ENCODE measurements at places on chromosomes 1 and 21.

- DNase-seq, result no peak
Observed at GRCh38 chr1:14292520-14292919, 306.0 kb upstream of the KAZN start.

DNA sequence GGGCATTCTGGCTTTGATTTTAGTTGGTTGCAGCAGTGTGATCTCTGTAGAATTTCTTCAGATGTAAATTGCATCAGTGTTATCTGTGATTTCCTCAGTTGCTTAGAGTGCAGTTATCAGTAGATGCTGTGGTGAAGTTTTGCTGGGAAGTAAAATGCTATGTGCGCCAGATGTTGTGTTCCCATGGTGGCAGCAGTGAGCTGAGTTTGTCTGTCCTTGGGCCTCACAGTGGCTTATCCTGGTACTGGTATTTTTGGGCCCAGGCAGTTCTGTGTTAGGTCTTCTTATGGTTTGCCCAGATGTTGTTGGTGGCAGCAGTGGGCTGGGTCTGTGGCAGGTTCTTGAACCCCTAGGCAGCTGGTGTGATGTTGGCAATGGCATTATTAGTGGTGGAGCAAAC is 1242.1 kb downstream of the PLA2G4A start:
- no peak for DNase-seq

DNA sequence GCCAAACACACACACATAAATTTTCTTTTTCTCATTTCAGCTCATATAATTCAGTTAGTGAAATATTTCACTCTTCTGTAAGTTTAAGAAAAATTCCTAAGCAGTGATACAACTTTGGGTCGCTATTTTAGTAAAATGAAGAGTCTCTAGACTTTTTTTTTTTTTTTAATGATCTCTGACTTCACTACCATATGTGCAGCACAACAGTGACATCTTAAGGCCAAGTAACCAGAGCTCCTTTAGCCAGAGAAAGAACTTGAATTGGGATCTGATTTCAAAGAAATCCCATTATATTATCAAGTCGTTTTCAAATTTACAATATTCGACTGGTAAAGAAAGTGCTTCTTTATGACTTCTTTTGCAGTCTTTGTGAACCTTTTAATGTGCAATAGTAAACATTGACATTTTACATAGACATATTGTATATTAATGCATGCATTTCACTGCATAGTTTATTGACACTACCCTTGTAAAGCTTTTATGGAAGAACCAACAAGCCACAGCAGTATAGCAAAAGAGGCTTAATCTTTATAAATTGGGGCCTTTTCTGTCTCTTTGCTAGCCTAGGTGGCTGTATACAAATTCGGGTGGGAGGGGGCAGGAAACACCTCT is 62.2 kb downstream of the LRRC40 start:
- peak; percentile 31 for DNase-seq

DNA sequence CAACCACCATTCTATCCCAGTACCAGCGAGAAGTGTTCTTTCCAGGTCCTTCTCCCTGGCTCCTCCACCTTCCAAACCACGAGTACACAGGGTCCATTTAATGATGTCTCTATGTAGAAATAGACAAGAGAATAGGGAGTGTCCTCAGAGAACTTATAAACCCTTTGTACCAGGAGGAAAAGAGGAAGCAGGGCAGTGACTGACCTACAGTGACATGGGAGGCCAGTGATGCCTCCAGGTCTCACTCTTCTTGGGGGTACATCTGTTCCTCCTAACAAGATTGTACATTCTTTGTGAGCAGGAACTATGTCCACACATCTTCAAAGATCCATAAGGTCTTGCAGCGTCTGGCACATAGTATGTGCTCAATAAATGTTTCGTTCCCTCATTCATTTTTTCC is 18.7 kb upstream of the FMOD start:
- DNase-seq, result no peak

- DNase-seq, result no peak
Observed at GRCh38 chr1:1943834-1944570, 24.9 kb upstream of the TMEM52 start.

- no peak for DNase-seq
Observed at GRCh38 chr1:96515430-96515829, 206.2 kb upstream of the PTBP2 start.

- no peak for DNase-seq
Observed at GRCh38 chr21:41243107-41243506, 73.5 kb upstream of the FAM3B start.

- no peak for DNase-seq
Observed at GRCh38 chr1:162008799-162009198, 14.9 kb downstream of the OLFML2B start.

DNA sequence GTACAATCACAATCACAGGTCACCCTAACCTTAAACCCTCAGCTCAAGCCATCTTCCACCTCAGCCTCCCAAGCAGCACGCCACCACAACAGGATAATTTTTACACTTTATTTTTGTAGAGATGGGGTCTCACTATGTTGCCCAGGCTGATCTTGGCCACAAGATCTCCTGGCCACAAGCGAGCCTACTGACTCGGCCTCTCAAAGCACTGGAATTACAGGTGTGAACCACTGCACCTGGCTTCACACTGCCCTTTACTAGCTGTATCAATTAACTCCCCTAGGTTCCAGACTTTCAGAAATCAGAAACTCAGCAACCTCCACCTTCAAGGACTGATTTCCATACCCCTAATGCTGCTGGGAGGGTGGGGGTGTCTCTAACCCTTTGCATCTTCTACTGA is 37.0 kb downstream of the NUP133 start:
- DNase-seq, result no peak

DNA sequence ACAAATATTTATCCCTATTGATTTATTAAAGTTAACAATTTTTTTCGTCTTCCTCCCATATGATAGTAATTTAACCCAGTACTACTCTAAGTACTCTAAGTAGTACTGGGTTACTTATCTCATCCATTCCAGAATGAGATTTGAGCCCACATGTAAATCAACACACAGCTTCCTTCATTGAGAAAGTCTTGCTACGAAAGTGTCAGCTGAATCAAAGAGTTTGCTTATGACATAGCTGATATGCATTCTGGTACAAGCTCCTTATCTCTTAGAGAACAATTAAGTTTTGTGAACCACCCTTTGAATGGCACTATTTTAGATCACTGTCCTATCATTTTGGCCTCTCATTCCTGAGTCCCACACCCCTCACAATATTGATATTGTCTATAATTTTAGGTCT is 2.4 kb upstream of the SLC44A3 start:
- DNase-seq, result no peak

GRCh38 chr1:16076031-16076864 is 2.8 kb upstream of the FAM131C start:
- peak; percentile 71 for DNase-seq

DNA sequence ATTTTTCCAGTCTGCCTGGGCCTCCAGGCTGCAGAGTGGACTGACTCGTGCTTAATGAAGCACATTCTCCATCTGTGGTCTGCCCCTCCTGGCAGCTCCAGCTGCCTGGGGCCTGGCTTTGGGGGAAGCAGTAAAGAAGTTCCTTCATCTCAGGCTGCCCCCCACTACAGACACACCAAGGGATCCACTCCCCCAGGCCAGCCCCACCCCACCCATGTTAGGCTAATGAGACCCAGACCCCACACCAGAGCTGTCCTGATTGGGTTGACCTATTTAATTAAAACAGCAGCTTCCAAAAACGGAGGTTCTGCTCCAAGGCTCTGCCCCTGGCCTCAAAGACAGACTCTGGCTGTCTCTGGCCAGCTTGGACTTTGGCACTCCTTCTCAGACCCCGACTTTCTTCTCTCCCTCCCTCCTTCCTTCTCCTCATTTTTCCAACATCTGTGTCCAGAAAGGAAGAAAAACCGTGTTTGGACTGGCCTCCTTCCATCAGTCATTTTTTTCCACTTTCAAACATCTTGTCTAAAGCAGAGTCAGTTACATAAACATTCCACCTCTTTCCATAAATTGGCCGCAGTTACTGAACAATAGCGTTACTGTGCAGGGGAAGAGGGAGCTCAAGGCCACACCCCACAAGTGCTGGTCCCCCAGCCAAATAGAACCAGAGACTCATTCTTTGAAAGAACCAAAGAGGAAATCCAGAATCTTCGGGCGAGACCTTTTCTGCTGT is 29.7 kb downstream of the SERTAD4 start:
- no peak for DNase-seq

DNA sequence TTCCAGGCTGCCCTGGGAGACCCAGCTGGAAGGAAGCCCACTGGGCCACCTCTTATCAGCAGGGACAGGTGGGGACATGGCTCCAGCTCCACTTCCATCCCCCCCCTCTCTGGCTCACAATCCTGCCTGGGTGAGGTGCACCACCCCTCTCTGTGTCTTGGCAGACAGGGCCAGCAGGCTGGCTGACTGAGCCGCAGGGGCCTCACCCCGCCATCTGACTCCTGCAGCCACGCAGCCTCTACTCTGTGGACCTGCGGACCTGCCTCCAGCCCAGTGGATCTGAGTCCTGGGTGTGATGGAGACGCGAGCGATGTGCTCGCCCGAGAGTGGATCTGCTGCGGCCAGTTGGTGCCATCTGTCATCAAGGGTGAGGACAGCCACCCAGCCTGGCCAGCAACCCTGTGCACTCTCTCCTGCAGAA is 30.1 kb downstream of the RCC2 start:
- DNase-seq, result no peak

GRCh38 chr1:198157847-198158725 is 1.3 kb downstream of the NEK7 start:
- DNase-seq, result no peak

DNA sequence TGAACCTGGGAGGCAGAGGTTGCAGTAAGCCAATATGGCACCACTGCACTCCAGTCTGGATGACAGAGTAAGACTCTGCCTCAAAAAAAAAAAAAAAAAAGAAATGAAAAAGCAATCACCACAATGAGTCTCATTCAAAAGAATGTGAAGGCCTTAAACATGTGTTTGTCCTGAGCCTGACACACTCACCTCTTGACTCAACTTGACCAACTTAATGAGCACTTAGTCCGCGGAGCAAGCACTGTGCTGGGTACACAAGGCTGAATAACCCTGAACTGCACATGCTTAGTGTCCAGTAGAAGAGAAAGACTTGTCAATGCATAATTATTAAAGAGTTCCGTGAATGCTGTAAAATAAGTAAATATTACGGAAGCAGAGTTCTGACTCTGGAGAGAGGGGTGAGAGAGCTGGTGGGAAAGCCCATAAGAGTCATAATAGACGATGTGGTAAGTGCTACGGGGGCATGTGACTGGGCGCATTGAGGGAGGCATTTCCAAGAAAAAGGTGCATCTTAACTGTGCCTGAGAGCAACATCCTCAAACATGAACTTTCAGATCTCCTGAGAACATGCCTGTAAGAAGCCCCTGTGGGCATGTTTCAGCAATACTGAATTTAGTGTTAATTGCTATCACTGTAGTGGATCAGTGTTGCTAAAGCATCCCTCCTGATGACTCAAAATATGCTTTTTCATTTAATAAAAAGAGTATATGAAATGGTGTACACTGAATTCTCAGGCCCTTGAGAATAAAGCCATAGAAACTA is 27.2 kb downstream of the MCOLN2 start:
- DNase-seq, result no peak

- no peak for DNase-seq
Observed at GRCh38 chr1:227905573-227906487, 41.9 kb downstream of the WNT9A start.

- peak; percentile 5 for DNase-seq
Observed at GRCh38 chr1:15668089-15668754, 15.9 kb upstream of the PLEKHM2 start.

DNA sequence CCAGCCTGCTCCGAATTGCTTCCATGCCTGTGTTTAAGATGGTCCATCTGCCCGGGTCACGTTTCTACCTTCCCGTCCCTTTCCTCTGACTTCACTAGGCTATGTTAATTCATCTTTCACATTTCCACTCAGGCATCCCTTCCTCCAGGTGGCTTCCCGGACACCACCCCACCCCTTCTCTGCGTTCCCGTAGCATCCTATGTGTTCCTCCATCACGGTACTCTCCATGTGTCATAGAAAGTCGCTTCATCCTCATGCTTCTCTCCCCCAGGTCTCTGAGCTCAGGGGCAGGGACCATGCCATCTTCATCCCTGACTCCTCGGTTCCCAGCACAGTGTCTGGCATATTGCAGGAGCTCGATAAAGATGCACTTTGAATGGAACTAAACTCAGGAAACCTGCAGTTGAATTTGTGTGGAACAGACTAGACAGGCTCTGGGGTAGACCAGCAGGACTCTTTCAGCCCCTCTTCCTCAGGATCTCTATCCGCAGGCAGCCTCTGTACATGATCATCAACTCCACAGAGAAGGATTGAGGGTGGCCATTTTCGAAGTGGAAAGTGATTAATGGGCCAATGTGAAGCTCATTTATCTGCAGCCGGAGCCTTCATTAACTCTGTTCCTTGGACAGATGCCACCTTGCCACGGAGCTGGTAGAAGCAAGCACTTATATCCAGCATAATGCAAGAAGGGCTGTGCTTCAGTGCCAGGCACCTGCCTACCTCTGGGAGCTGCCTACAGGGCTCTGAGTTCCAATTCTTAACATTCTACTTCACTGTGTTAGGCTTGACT is 9.1 kb downstream of the C1orf226 start:
- no peak for DNase-seq

- DNase-seq, result no peak
Observed at GRCh38 chr1:12275370-12275769, 45.5 kb downstream of the VPS13D start.

DNA sequence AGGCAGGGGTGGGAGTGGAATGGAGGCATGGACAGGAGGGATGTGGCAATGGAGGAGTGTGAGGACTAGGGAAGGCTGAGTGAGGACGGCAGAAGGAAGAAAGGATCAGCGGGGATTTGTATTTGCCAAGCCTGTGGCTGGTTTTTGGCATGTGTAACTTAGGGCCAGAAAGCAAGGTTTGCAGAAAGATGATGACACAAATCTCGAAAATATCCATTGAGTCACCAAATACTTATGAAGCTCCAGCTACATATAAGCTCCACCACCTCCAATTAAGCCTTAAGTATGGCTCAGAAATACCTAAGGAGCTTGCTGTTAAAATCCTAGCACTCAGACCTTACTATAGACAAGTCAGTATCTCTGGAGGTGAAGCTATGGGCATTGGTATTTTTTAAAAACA is 90.1 kb downstream of the OMA1 start:
- DNase-seq, result no peak

GRCh38 chr21:44934797-44935532 is 4.9 kb upstream of the SLX9 start:
- DNase-seq, result no peak

DNA sequence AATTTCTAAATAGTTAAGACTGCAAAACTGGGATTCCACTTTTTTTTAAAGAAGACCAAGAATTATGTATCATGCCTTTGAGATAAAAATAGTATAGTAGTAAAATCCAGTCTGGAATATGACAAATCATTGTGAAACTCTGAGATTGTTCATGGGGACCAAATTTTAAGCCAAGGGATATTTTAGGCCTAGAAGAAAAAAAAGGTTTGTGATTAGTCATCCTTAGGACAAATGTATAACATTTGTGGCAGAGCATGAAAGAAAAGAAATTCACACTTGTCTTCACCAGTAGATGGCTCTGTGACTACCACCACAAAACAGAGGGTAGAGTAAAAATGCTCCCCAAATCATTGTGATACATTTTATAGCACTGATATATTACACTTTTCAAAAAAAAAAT is 226.1 kb downstream of the KCTD3 start:
- peak; percentile 56 for DNase-seq

DNA sequence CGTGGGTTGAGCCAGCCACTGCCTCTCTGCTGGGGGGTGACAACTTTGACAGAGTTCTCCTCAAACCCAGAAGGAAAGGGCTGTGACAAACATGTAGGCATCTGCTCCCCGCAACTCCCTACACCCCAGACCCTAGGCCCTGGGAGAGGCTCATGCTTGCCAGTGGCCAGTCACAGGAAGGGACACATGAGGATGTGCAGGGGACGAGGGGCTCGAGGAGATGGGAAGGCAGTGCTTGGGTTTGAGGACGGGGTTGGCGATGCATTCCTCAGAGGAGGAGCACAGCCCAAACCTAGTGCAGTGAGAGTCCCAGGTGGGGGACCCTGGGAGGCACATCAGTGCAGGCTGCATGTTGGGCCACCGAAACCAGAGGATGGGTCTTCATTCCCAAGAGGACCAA is 62.1 kb downstream of the STUM start:
- DNase-seq, result no peak
